ENCODE measurements at places on chromosomes 4 and X. TPM values are rescaled to one million over a fixed set of nuclear protein-coding genes. Genes with fewer than 3 reads are reported as not detected.

- H3K4me3 ChIP-seq = peak overlapping the region; percentile 73
- DNase-seq = no peak
- H3K27ac ChIP-seq = no peak overlapping the region
- peaks cover 23% of the 10 kb centered on the region for H3K27me3 ChIP-seq
- H3K4me1 ChIP-seq = peaks cover 4% of the 10 kb centered on the region
These were observed 46.3 kb downstream of the TEX13B start for GRCh38 chrX:107935664-107936433.

CXCL1 gene
- not detected for total RNA-seq

DNA sequence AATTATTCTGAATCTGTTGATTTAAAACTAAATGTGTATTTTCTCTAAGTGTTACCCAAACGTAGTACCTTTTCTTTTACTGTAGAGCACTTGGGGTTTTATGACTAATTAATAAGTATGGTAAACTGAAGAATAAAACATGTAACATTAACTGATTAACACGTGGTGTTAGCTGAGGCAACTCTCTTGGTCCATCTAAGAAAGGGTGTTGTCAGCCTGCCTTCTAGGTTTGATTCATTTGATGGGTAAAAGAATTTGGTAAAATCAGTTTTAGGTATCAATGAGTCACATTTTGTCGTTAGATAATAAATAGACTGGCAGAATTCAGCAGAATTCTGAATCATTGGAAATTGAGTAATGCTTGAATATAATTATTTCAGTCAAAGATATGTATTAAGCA lies 99.7 kb downstream of the AFF1 start:
- no peak overlapping the region for H3K4me3 ChIP-seq
- H3K27me3 ChIP-seq = no peaks in the 10 kb centered on the region
- H3K36me3 ChIP-seq = no peaks in the 10 kb centered on the region
- H3K4me1 ChIP-seq = peaks cover 40% of the 10 kb centered on the region
- DNase-seq = no peak

DNA sequence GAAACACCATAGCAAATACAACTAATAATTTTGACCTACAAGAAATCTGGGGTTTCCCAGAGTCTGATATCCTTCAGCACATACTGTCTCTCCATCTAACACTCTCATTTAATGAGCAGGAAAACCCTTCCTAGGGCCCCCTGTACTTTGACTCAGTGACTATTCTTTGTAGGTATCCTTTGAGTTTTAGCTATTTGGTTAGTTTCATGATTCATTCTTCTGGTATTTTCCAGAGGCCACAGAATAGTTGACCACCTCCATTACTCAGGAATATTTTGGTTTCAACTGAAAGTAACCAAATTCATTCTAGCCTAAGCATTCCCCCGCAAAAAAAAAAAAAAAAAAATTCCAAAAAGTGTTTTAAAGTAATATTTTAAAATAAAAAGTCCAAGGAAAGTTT lies 140.0 kb downstream of the IDS start:
- H3K4me3 ChIP-seq = no peak overlapping the region
- H3K27ac ChIP-seq = no peak overlapping the region
- no peaks in the 10 kb centered on the region for H3K4me1 ChIP-seq
- H3K36me3 ChIP-seq = no peaks in the 10 kb centered on the region
- no peaks in the 10 kb centered on the region for H3K27me3 ChIP-seq

GRCh38 chr4:26379837-26380236 lies 59.0 kb downstream of the RBPJ start:
- no peak overlapping the region for H3K27ac ChIP-seq
- H3K4me1 ChIP-seq = peaks cover 36% of the 10 kb centered on the region
- no peak overlapping the region for H3K4me3 ChIP-seq
- H3K36me3 ChIP-seq = peaks cover 33% of the 10 kb centered on the region
- no peaks in the 10 kb centered on the region for H3K27me3 ChIP-seq
- no peak for DNase-seq

PPBP gene
- total RNA-seq = not detected

DNA sequence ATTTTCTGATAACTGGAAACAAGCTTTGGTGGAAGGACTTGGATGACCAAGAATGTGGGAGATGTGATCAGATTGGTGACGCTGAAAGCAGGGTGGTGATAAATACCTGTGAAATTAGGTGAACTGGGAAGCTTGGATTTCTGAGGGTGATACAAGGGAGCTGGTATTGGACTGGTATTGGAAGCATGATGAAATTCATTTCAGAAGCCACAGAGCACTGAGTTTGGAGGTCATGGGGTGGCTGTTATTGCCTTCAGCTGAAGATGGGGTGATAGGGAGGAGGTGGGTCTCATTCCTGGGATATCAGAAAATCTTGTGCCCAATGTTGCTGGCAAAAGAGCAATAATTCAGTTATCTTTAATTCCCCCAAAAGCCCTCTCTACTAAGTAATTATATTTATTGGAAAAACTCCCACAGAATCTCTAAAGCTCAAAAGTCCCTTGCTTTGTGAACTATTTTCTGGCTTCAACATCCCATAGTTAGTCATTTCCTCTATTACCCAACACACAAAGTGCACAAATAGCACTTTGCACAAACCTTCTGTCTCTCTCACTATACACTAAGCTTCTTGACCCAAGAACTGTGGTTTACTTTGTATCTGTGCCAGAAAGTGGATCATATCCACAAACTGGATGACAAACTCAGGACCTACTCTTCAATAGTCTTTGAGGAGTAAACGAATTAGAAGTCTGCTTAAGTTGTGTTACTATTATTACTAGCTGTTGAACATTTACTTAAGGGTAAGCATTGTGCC lies 23.1 kb upstream of the CAMK2D start:
- H3K27ac ChIP-seq = peak overlapping the region; percentile 6
- no peak overlapping the region for H3K4me3 ChIP-seq
- peaks cover 15% of the 10 kb centered on the region for H3K4me1 ChIP-seq
- H3K36me3 ChIP-seq = peaks cover 5% of the 10 kb centered on the region

DNA sequence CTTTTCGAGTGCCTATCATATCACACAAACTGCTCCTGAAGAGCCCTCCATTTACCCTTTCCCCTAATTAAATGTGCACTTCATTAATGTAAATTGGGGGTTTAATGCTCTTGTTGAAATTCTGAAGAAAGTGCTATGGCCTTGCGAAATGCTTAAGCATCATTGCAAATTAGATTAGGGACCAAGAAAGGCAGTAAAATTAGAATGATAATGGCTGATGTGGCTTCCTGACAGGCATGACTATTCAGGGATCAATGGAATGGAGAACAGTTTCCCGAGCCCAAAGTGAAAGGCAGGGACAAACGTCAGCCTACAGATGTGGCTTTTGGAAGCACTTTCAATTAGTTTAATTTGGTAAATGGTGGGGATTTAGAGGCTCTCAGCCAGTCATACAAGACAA lies 120.1 kb downstream of the NKX6-1 start:
- no peaks in the 10 kb centered on the region for H3K4me1 ChIP-seq
- no peaks in the 10 kb centered on the region for H3K36me3 ChIP-seq
- no peak overlapping the region for H3K27ac ChIP-seq
- H3K4me3 ChIP-seq = no peak overlapping the region
- peaks cover 48% of the 10 kb centered on the region for H3K27me3 ChIP-seq
- no peak for DNase-seq

- H3K4me1 ChIP-seq = no peaks in the 10 kb centered on the region
- H3K4me3 ChIP-seq = no peak overlapping the region
- peaks cover 13% of the 10 kb centered on the region for H3K27me3 ChIP-seq
- H3K36me3 ChIP-seq = peaks cover 3% of the 10 kb centered on the region
- no peak for DNase-seq
- H3K27ac ChIP-seq = no peak overlapping the region
These were observed 6.1 kb downstream of the ARSJ start for GRCh38 chr4:113973345-113973744.

SYNPO2 gene
- 0.26 TPM for total RNA-seq

GRCh38 chr4:132063829-132064228 lies 1085.3 kb upstream of the PCDH10 start:
- no peaks in the 10 kb centered on the region for H3K4me1 ChIP-seq
- no peak overlapping the region for H3K4me3 ChIP-seq
- DNase-seq = no peak
- H3K27me3 ChIP-seq = no peaks in the 10 kb centered on the region
- no peaks in the 10 kb centered on the region for H3K36me3 ChIP-seq

CSAG1 gene
- not detected for total RNA-seq

GRCh38 chr4:25928379-25929297 lies 14.6 kb downstream of the SMIM20 start:
- H3K4me1 ChIP-seq = peaks cover 10% of the 10 kb centered on the region
- peaks cover 4% of the 10 kb centered on the region for H3K36me3 ChIP-seq
- no peaks in the 10 kb centered on the region for H3K27me3 ChIP-seq
- no peak overlapping the region for H3K4me3 ChIP-seq
- H3K27ac ChIP-seq = no peak overlapping the region
- DNase-seq = no peak

DNA sequence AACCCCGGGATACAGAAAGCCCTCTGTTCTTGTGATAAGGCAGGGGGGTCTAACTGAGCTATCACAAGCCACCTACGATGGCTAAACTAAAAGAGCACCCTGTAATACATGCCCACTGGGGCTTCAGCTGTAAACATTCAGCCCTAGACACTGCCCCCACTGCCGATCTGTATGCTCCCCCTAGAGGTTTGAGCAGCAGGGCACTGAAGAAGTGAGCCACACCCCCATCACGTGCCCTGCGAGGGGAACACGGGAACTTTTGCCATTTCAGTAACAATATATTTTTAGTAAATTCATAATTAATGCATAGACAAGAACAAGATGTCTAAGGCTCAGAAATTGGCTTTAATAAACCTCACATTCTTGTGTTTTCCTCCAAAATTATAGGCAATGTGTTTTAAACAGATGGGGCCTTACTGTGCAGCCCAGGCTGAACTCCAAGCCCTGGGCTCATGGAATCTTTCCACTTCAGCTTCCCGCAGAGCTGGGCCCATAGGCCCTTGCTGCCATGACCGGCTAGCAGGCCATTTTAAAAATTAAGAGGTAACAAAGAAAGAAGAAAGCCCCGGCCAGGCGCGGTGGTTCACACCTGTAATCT lies 235.3 kb upstream of the SFRP2 start:
- no peaks in the 10 kb centered on the region for H3K4me1 ChIP-seq
- peak; percentile 14 for DNase-seq
- no peaks in the 10 kb centered on the region for H3K36me3 ChIP-seq
- no peak overlapping the region for H3K4me3 ChIP-seq
- H3K27ac ChIP-seq = no peak overlapping the region
- H3K27me3 ChIP-seq = peaks cover 40% of the 10 kb centered on the region

- H3K4me1 ChIP-seq = peaks cover 2% of the 10 kb centered on the region
- H3K4me3 ChIP-seq = no peak overlapping the region
- no peak for DNase-seq
- H3K27ac ChIP-seq = no peak overlapping the region
- no peaks in the 10 kb centered on the region for H3K36me3 ChIP-seq
These were observed 21.2 kb upstream of the SLC7A11 start for GRCh38 chr4:138263247-138263816.

GRCh38 chr4:15674046-15674445 lies 7.6 kb upstream of the FAM200B start:
- no peak for DNase-seq
- H3K27me3 ChIP-seq = no peaks in the 10 kb centered on the region
- peaks cover 7% of the 10 kb centered on the region for H3K4me1 ChIP-seq
- no peak overlapping the region for H3K4me3 ChIP-seq
- no peak overlapping the region for H3K27ac ChIP-seq
- peaks cover 8% of the 10 kb centered on the region for H3K36me3 ChIP-seq

DNA sequence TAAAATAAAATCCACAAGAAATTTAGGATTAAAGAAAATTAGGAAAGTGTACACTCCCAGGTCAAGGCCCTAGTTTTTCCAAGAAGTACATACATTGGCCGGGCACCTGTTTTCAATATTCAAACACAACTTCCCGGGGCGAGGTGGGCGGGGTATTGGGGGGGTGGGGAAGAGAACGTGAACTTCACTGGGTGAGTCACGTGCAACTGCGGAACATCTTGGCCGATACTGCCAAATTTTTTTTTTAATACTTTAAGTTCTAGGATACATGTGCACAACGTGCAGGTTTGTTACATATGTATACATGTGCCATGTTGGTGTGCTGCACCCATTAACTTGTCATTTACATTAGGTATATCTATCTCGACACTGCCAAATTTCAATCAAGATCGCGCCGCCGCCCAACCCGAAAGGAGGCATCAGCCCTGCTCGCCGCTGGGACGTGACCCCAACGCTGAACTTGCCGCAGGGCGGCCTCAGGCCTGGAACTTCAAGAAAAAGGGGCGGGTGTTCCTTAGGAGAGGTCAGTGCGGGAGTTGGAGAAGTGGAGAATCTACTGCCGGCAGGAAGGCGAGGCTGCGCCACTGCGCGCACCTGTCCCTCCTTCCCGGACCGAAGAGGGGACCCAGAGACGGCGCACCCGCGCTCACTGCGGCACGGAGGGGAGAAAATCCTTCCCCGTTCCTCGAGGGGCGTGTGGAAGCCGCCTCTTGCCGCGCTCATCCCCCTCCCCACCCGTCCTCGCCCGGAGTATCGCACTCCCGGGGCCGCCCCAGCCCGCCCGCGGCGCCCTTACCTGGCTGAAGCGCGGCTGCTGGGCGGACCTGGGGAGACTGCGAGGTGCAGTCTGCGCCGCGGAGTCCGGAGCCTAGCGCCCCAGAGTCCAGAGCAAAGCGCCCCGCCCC lies at the start of gene TEC:
Gene TEC, minus strand, starts transcription at position 883 of the 905 bp plus-strand sequence. CDS start 41,224 bp downstream, outside the sequence.
- peaks cover 6% of the 10 kb centered on the region for H3K36me3 ChIP-seq
- H3K27me3 ChIP-seq = no peaks in the 10 kb centered on the region
- H3K4me1 ChIP-seq = peaks cover 17% of the 10 kb centered on the region
- peak; percentile 65 for DNase-seq

- H3K27me3 ChIP-seq = no peaks in the 10 kb centered on the region
- peaks cover 5% of the 10 kb centered on the region for H3K4me1 ChIP-seq
- no peak within 1 kb of the TSS for H3K27ac ChIP-seq
- no peaks in the 10 kb centered on the region for H3K36me3 ChIP-seq
- H3K4me3 ChIP-seq = no peak within 1 kb of the TSS
- DNase-seq = no peak
These were observed at the start of gene PPP1R2C for GRCh38 chrX:42778096-42778495. Gene PPP1R2C (minus strand): TSS chrX:42778163. CDS start chrX:42778079, 84 bp downstream.

- no peaks in the 10 kb centered on the region for H3K4me1 ChIP-seq
- H3K27ac ChIP-seq = no peak overlapping the region
- H3K4me3 ChIP-seq = no peak overlapping the region
These were observed 155.8 kb downstream of the HHIP start for GRCh38 chr4:144801731-144802130.

NRK gene
- total RNA-seq = not detected

NHSL2 gene
- total RNA-seq = 0.31 TPM

DNA sequence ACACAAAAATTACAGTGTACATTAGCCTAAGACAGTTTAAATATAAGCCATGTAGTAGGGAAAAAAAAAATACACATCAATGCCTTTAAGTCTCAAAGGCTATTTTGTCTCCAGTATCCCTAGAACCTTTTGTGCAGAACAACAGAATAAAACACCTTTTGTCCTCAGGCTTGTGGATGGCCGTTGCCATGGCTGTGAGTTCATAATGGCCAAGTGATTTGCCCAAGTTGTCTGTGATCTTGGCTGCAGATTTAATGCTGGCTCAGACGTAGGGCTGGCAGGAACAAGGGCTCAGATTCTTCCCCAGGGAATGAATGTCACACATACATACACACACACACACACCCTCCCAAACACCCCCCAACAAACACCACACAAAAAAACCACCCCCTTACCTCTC lies 25.3 kb downstream of the GPM6B start:
- H3K4me1 ChIP-seq = no peaks in the 10 kb centered on the region
- no peaks in the 10 kb centered on the region for H3K36me3 ChIP-seq
- H3K4me3 ChIP-seq = no peak overlapping the region
- no peak for DNase-seq
- H3K27me3 ChIP-seq = no peaks in the 10 kb centered on the region

APOOL gene
- 22.0 TPM for total RNA-seq

- peaks cover 21% of the 10 kb centered on the region for H3K27me3 ChIP-seq
- no peak overlapping the region for H3K4me3 ChIP-seq
- H3K36me3 ChIP-seq = no peaks in the 10 kb centered on the region
- DNase-seq = no peak
- H3K27ac ChIP-seq = no peak overlapping the region
These were observed 193.0 kb upstream of the LCORL start for GRCh38 chr4:18214411-18215055.
